ENCODE measurements at places on chromosomes 2 and 18.
A peak's percentile ranks its signal among the peaks of the same experiment; 100 is the strongest.

DNA sequence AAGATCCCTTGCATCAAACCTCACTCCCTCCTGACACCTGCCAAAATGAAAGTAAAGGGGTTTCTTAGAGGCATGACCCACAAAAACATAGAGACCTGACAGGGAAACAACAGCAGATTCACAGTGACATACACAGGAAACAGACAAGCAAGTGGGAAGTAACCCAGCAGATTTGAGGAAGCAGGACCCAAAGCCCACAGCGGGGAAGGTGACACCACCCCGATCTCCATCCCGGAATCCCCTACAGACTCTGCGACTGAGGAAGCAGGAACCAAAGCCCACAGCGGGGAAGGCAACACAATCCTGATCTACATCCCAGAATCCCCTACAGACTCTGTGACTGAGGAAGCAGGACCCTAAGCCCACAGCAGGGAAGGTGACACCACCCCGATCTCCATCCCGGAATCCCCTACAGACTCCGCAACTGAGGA is 21.6 kb downstream of the CIB4 start:
- DNase-seq = no peak

GRCh38 chr2:4931721-4932365 is 760.3 kb upstream of the SOX11 start:
- no peak for DNase-seq

DNA sequence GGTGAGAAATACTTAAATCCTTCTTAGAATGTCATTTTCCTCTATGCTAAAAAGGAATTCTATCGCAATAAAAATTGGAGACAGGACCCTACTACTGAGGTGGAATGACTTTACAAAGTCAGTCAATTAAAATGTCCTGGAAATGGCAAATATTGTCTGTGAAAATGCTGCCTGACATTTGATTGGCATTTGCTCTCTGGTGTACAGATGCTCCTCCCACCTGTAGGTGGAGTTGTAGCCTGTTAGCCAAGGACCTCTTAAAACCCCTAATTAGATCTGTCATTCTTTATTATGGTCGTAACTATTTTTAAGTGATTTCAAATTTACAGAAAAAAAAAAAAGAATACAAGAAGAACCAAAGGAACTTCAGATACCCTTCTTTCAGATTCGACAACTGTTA is 393.1 kb upstream of the KLHL29 start:
- no peak for DNase-seq

DNA sequence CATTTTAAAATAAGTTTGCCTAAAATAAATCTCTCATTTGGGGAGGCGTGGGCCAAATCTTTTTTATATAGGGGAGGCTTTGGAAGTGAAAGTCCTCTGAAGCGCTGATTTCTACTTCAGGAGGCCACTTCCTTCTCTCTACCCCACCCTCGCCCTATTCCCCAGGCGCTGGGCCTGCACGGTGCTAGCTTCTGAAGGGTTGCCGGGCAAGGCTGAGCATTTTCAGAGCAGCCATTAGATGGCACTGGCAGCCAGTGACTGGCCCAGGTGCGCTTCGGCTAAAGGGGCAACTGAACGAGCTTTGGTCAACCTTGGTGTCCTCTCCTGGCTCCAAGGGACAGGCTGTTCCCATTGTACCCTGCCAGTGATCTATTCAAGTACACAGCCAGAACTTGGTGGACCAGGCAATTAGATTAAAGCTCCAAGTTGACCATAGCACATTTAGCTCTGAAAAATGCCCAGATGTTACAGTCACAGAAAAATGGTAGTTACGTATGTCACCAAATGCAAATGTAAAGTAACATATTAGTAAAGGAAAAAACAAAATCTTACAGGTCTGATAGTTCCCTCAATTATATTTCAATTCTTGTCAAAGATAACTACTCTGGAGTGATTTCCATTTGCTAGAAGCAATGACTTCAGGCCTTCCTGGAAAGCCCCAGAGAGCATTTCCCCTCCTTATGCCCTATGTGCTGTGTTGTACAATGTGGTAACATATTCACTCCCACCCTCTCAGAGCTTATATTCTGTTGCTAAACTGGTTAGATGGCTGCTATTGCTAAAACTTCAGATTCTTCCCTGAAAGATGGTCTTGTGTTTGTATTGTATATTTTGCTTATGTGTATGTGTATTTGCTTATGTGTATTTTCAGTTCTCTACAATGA is 2.1 kb downstream of the POMC start:
- DNase-seq = peak; percentile 64

GRCh38 chr2:238344035-238344434 is 23.7 kb downstream of the TRAF3IP1 start:
- no peak for DNase-seq

- DNase-seq = no peak
These were observed 571.7 kb upstream of the FANCL start for GRCh38 chr2:58812771-58813344.

DNA sequence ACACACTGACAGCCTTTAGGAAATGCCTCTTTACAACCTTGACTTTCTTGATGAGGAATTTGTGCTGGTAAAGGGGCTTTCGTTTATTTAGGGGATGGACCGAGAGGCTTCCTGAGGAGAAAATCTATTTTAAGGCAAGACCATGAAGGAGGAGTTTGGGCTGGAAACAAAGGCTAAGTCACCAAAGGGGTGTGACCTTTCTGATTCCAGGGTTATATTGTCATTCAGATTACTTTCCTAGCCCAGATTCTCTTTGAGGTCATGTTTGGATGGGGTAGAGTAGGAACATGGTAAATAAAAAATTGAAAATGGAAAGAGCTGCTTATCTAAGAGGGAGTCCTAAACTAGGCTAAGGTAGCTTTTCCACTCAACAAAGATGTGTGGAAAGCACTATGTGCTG is 77.1 kb upstream of the UGP2 start:
- DNase-seq = no peak

All from CD4-positive, alpha-beta T cell treated with Interleukin-17A for 4 hours (primary cell).